ENCODE measurements at places on chromosomes 3 and 15.

GRCh38 chr15:63353887-63354286 lies 27.8 kb downstream of the CA12 start:
- no peak for DNase-seq
- H3K4me1 ChIP-seq = no peaks in the 10 kb centered on the region
- H3K27me3 ChIP-seq = no peaks in the 10 kb centered on the region
- no peak overlapping the region for H3K4me3 ChIP-seq
- H3K27ac ChIP-seq = no peak overlapping the region
- H3K36me3 ChIP-seq = no peaks in the 10 kb centered on the region

- no peak within 1 kb of the TSS for H3K27ac ChIP-seq
- H3K4me1 ChIP-seq = no peaks in the 10 kb centered on the region
- no peaks in the 10 kb centered on the region for H3K36me3 ChIP-seq
- DNase-seq = no peak
Observed at GRCh38 chr3:132317229-132317948, at the start of gene ACP3. ACP3 (plus strand) TSS chr3:132317407; CDS start chr3:132317457, 50 bp downstream.

DNA sequence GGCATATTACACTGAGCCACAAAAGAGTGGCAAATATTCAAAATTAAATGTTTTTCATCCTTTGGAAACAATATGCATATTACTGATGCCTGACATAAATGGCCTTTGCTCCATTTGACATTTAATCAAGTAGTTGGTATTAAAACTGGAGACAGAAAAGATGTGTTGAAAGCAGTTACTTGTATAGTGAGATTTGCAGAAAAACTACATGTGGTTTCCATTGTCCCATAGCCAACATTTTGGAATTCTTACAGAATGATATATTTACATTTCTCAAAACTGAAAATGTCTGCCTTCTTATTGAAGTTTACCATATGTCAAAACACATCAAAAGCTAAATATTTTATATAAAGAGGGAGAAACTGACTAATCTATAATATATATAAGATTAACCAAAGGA lies 21.6 kb downstream of the SHOX2 start:
- no peaks in the 10 kb centered on the region for H3K4me1 ChIP-seq
- H3K4me3 ChIP-seq = no peak overlapping the region
- no peak overlapping the region for H3K27ac ChIP-seq
- H3K36me3 ChIP-seq = no peaks in the 10 kb centered on the region

DNA sequence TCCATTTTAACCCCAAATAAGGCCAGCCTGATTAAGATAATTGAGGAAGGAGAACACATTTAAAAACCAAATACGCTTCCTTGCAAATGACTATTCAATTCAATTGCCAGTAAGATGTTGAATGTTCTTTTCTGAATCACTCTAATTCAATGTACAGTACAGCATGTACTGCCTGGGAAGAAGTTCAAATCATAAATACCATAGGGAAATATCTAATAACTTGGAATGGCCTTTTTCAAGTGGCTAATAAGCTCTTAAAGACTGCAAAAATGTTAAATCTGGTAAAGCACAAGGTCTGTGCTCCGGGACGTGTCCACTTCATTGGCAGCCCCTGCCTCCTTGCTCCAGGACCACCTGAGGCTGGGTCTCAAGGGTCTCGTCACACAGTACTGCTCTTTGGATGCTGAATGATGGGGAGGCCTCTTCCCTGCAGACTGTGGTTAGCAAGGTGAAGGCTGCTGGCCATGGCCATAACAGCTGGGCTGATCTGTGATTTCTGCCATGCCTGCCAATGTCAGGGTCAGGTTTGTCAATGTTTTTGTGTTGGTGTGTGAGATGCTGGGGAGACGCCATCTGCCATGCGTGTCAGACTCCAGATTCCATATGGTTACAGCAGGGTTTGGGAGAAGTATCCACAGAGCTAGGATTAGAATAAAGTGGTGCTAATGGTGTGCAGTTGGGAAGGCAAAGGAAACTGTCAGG lies 300.5 kb downstream of the ADAMTS17 start:
- DNase-seq = no peak
- H3K36me3 ChIP-seq = peaks cover 2% of the 10 kb centered on the region
- no peak overlapping the region for H3K27ac ChIP-seq
- H3K4me1 ChIP-seq = no peaks in the 10 kb centered on the region

GRCh38 chr3:194009892-194010533 lies 125.9 kb upstream of the HES1 start:
- no peak overlapping the region for H3K4me3 ChIP-seq
- H3K27ac ChIP-seq = no peak overlapping the region
- DNase-seq = no peak
- H3K27me3 ChIP-seq = peaks cover 1% of the 10 kb centered on the region

- peaks cover 38% of the 10 kb centered on the region for H3K4me1 ChIP-seq
- no peak for DNase-seq
- H3K27me3 ChIP-seq = no peaks in the 10 kb centered on the region
- H3K4me3 ChIP-seq = no peak overlapping the region
- no peak overlapping the region for H3K27ac ChIP-seq
- peaks cover 25% of the 10 kb centered on the region for H3K36me3 ChIP-seq
Observed at GRCh38 chr15:67178569-67179210, 75.8 kb downstream of the AAGAB start.

GRCh38 chr3:29693863-29694262 lies 413.0 kb downstream of the RBMS3 start:
- H3K4me3 ChIP-seq = no peak overlapping the region
- H3K27ac ChIP-seq = no peak overlapping the region
- H3K27me3 ChIP-seq = peaks cover 7% of the 10 kb centered on the region
- H3K36me3 ChIP-seq = no peaks in the 10 kb centered on the region

DNA sequence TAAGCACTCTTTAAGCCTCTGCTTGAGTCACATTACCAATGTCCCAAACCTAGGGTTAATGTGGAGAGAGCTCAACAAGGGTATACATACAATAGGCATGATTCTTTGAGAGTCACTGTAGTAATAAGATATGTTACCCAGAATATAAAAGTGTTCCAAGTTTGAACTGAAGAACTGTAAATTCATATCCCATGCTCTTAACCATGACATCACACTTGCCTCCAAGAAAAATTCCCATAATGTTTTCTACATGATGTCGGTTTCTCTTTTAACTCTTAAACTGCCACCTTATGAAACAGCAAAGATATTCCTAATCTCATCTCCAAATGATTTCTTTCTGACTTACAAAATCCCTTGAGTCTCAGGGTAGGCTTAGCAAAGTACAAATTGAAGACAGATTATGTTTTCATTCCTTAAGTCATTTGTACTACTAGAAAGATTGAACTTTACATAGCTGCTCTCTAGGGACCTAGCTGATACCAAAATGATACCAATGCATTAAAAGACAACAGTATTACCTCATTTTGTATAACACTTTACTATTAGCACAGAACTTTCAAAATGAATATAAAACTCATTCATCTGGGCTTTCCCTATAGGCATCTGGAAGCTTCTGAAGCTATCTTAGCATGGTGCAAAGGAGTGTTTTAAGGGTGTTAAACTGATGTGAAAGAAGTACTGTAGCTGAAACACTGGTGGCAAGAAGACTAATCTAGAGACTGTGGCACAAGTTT lies 127.1 kb downstream of the KCNMB2 start:
- H3K4me1 ChIP-seq = no peaks in the 10 kb centered on the region
- no peak overlapping the region for H3K27ac ChIP-seq
- H3K36me3 ChIP-seq = no peaks in the 10 kb centered on the region

DNA sequence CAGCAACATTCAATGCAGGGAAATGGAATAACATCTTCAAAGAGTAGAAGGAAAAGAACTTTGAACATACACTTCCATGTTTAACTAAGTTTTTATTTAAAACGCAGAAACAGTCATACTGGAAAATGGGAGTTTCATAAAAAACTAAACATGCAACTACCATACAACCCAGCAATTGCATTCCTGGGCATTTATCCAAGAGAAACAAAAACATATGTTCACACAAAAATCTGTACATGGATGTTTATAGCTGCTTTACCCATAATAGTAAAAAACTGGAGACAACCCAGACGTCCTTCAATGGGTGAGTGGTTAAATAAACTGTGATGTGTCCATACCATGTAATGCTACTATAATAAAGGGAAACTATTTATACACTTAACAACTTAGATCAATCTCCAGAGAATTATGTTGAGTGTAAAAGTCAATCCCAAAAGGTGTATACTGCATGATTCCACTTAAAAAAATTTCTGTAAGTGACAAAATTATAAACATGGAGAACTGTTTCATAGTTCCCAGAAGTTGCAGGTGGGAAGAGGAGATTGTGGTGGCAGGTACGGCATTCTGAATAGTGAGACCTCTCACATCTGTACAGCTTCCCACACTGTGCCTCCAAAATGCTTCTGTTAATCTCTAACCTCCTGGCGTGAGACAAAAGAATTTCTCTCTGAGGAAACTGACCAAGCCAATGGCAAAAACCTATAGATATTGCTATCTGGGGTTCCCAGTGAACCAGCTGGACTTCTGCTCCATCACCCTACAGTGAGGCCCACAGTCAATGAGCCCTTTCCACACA lies 23.1 kb downstream of the ISG20 start:
- H3K36me3 ChIP-seq = no peaks in the 10 kb centered on the region
- H3K4me1 ChIP-seq = peaks cover 55% of the 10 kb centered on the region
- no peak overlapping the region for H3K27ac ChIP-seq
- no peak overlapping the region for H3K4me3 ChIP-seq
- H3K27me3 ChIP-seq = no peaks in the 10 kb centered on the region
- no peak for DNase-seq

DNA sequence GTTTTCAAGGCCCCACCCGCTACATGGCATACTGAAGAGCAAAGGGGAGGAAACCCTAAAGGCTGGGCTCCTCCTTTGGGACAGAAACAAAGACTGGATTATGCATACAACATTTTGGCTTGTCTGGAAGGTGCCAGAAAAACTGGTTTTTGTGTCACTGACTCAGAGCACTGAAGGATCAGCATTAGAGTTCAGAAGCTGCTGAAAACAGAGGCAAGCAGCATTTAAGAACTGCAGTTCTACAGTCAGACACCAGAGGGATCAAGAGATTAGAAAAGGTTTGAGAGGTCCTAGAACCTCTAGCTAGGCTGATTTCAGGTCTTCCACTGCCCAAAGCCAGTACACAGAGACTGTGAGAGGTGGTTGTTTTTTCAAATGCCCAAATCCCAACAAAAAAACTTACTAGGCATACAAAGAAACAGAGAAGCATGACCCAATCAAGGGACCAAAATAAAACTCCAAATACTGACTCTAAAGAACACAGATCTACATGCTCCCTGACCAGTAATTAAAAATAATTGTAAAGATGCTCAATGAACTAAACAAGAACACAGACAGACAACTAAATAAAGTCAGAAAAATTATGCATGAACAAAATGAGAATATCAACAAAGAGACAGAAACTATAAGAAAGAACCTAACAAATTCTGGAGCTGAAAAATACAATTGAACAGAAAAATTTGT lies 91.2 kb downstream of the SENP2 start:
- no peak for DNase-seq
- H3K4me1 ChIP-seq = no peaks in the 10 kb centered on the region
